NCI-H226 (cell line): ENCODE measurements at places on chromosomes 2 and 18.

- peak; percentile 74 for DNase-seq
Observed at GRCh38 chr2:160582490-160583145, 89.0 kb upstream of the RBMS1 start.

GRCh38 chr2:175832866-175833265 is 169.2 kb downstream of the LNPK start:
- no peak for DNase-seq

DNA sequence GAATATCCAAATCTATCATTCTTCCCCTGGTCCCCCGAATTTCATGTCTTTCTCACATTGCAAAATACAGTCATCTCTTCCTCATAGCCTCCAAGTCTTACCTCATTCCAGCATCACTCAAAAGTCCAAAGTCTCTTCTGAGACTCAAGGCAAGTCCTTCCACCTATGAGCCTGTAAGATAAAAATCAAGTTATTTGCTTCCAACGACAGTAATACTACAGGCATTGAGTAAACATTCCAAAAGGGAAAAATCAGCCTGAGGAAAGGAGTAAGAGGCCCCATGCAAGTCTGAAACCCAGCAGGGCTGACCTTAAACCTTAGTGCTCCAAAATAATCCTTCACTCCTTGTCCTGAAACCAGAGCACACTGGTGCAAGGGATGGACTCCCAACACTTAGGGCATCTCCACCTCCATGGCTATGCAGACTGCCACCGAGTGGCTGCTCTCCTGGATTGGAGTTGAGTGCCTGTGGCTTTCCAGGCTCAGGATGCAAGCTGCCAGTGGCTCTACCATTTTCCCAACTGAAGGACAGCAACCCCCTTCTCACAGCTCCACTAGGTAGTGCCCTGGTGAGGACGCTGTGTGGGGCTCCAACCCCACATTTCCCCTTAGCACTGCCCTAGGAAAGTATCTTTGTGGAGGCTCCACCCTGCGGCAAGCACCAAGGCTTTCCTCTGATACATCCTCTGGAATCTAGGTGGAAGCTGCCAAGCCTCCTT is 16.3 kb downstream of the DTNA start:
- no peak for DNase-seq

DNA sequence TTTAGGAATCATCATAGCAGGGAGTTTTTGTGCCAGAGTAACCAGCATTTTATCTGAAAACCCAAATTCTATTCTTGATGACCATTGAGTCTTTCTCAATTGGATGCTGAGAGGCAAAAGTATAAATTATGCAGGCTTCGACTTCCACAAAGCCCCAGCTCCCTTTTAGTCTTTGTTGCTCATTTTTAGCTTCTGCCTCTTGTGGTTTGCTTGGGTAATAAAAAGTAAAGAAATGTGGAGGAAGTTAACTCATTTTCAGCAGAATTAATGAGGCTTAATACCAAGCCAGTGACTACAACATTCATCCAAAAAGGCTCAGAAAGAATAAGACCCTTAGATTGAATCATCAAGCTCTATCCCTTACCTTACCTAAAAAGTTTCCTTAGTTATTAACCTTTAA is 18.6 kb downstream of the ERMN start:
- no peak for DNase-seq

GRCh38 chr2:195505701-195506100 is 151.3 kb upstream of the SLC39A10 start:
- DNase-seq, result no peak

GRCh38 chr2:215624423-215624829 is 188.6 kb upstream of the FN1 start:
- DNase-seq, result peak; percentile 34

- no peak for DNase-seq
Observed at GRCh38 chr2:207285473-207285815, 119.7 kb upstream of the KLF7 start.

- no peak for DNase-seq
Observed at GRCh38 chr2:236862961-236863728, 222.5 kb upstream of the COPS8 start.

- DNase-seq, result no peak
Observed at GRCh38 chr18:79848294-79848578, 50.5 kb downstream of the KCNG2 start.

DNA sequence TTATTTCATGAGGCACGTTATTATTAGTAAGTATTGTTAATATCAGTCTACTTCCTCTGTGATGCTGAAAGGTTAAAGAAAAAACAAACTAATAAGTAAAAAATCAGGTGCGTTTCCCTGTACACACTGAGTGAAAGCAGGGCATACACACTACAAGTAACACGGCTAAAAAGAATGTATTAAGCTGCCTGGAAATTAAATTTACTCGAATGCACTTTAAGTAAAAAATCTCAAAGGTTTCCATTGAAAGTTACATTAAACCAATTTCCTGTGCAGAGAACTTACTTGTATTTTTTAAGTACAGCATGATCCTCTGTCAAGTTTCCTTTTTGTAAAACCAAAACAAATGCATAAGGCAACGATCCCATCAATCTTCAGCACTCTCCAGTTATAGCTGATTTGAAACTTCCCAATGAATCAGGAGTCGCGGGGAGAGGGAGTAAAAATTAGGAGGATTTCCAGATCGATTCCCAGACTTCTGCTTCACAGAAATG is 633 bp downstream of the BCL2 start:
- DNase-seq, result no peak

GRCh38 chr2:169039702-169040101 is 8.6 kb upstream of the ABCB11 start:
- DNase-seq, result no peak

DNA sequence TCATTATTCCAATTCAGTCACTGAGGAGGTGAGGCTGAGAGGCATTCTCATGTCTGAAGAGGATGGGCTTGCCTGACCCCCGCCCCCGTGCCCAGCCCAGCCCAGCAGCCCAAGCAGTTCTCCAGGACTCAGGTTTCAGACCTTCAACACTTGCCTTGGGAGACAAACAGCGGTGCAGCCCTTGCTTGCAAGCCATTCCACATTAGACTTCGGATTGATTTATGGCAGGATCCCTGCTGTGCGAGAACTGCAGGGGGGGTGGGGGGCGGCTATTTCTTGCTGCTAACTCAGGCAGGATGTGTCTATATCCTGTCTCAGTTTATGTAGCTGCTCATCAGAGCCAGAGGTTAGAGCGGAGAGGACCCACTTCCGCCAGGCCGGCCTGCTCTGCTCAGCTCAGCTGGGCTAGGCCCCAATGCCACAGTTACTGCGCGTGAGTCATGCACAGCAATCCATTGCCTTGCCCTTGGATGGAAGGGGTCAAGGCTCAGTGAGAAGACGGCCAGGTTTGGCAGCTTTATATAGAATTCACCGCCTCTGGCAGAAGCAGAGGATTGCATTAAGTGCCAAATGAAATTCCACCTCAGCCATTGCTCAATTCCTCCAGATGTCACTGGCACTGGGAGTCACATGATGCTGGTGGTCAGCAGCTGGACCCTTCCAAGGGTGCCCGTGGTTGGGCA is 1.8 kb downstream of the GYPC start:
- DNase-seq, result peak; percentile 97

DNA sequence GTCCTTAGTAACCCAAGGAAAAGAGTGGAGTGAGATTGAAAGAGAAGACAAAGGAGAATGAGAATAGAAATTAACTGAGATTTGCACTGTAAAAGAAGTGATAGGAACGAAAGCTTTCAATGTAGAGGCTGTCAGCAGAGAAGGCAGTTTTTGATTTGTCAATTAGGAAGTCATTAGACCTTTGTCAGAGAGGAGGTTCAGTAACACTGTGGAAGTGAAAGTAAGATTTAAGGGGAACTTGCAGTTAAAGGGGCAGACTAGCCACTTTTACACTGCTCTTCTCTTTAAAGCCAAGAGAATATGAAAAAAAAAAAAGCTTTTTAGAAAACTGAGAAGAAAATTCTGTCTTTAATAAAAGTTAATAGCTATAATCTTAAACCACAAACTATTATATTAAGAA is 11.5 kb upstream of the KYNU start:
- no peak for DNase-seq
